Posterior cingulate gyrus (tissue), 11 donors: ENCODE measurements at places on chromosomes 3 and 15.
A peak's percentile ranks its signal among the peaks of the same experiment; 100 is the strongest.

DNA sequence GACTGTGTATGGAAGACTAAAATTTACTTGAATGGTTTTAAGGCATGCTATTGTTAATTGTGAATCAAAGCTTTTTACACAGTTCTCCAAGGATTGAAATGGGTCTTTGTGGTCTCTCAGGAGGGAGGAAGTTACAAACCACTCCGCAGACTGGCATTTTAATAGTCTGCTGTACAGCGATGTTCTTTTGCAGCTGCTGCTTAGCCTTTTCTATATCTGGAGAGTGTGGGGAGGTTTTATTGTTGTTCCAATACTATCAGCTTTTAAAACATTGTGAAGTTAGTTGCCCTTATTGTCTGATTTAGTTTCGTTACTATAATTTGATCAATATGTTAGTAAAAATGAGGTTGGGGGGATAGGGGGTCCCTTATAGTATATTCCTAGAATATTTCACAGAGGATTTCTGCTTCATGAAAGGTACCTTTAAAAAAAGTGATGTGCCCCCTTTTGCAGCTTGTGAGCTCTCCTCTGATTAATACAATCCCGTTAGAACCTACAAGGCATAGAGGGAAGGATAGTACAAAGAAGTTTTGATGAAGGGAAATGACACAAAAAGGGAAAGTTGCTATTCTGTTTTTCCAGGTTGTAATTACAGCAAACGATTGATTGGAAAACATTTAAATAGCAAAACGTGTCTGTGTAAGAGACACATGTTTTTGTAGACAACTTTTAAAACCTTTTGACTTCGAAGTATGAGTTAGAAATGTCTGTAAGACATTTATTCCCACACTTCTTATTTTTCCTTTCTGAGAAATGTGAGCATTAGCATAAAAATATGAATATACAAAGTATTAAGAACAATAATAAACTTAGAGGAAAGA is 158.3 kb upstream of the CGNL1 start:
- DNase-seq = no peak

- no peak for DNase-seq
These were observed 31.1 kb upstream of the FGD5 start for GRCh38 chr3:14787630-14788029.

DNA sequence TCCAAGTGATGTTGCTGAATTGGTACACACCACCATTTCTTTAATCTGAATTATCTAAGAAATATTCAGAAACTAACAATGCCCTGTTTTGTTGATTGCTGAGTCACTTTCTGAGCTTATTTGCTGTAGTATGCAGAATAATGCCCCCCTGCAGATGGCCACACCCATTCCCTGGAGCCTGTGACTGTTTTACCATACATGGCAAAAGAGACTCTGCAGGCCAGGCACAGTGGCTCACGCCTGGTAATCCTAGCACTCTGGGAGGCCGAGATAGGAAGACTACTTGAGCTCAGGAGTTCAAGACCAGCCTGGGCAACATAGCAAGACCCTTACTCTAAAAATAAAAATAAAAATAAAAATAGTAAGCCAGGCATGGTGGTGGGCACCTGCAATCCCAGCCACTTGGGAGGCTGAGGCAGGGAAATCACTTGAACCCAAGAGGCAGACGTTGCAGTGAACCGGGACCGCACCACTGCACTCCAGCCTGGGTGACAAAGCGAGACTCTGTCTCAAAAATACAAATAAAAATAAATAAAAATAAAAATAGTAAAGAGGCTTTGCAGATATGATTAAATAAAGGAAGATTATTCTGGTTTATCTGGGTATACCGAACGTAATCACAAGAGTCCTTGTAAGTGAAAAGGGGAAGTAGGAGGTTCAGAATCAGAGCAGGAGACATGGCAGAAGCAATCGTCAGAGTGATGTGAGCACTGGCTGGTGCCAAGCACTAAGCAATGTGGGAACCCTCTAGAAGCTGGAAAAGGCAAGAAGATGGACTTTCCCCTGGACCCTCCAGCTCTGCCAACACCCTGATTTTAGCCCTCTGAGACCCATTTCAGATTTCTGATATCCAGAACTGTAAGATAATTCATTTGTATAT is 19.0 kb downstream of the PCYT1A start:
- DNase-seq = no peak

DNA sequence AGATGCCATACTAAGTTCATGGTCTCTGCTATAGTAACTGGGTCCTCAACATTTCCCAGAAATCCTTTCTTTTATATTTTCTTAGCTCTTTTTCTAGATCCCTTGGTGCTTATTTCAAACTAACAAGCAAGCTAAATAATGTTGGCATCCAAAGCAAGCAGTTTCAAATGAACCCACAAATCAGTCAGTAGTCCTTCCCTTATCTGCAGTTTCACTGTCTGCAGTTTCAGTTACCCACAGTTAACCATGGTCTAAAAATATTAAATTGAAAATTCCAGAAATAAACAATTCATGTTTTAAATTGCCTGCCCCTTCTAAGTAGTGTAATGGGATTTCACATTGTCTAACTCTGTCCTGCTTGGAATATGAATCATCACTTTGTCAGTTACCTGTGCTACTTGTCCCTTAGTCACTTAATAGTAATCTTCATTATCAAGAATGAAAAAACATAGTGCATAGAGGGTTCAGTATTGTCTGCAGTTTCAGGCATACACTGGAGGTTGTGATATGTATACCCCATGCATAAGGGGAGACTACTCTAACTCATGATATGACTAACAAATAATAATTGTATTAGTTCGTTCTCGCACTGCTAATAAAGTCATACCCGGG is 633.7 kb downstream of the MECOM start:
- no peak for DNase-seq

GRCh38 chr15:62465173-62465572 is 300.1 kb upstream of the C2CD4B start:
- no peak for DNase-seq

DNA sequence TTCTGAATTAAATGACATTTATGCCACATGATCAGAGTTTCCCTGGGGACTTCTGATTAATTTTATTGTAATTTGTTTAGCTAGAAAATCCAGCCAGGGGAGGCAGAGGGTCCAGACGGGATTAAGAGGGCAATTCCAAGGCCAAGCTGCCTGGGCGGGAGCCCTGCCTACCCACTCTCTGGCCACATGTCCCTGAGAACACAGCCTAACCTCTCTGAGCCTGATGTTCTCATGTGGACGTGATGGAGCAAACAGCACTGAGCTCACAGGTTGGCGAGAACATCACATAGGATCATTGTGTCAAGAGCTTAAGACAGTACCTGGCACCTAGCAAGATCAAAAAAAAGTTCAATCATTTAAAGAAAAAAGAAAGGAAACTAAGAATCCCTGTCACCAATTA is 1.0 kb downstream of the LRRC2 start:
- no peak for DNase-seq

GRCh38 chr3:121627211-121627610 is 33.5 kb downstream of the HCLS1 start:
- no peak for DNase-seq

DNA sequence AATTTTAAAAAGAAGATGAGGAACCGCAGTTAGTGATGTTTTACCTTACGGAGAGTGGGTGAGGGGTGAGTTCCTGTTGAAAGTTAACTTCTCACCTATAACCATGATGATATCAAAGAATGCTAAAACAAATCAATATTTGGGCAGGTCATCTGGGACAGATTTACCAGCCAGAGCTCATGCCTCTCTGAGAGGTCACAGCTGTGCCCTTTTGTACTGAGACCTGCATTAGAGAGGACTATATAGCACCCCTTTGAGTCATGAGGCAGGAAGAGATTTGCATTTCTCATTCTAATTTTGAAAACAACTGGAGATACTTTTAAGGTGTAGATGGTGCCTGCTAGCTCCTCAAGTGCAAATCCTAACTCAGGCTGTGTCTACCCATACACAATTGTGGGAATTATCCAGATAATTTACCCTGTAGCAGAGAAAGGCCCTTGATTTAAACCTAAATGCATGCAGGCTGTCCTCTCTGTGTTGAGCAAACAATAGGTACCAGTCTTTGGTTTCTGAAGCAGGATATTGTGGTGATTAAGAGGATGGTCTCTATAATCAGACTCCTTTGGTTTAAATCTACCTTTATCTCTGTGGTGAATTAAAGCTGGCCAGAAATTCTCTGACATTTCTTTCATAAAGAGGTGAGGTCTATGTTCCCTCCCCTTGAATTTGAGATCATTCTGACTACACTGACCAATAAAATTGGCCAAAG is 5.8 kb upstream of the TM4SF4 start:
- no peak for DNase-seq

DNA sequence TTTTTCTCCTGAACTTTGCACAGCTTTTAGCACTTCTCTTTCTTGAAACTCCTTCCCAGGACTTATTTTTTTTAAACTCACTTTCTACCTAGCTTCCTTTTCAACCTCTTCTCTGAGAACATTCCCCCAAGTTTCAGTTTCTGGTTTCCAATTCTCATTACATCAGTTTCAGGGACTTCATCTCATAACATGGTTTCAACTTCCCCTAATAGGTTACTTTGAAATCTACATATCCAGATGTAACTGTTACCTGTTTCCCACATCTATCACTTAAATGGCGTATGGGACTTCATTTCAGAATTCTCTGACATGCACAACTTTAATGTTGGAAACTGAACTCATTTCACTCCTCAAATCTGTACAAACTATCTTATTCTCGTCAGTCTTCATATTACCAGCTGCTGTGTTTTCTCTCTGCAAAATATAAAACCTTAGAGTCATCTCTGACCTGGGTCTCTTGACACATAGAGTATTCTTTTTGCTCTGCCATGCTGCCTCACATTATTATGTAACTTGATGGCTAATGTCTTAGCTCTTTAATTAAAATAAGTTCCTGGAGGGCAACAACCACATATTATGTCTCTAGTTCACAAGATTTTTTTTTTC is 58.4 kb downstream of the NME9 start:
- DNase-seq = no peak

- no peak for DNase-seq
These were observed 285.2 kb upstream of the MME start for GRCh38 chr3:154794814-154795445.

DNA sequence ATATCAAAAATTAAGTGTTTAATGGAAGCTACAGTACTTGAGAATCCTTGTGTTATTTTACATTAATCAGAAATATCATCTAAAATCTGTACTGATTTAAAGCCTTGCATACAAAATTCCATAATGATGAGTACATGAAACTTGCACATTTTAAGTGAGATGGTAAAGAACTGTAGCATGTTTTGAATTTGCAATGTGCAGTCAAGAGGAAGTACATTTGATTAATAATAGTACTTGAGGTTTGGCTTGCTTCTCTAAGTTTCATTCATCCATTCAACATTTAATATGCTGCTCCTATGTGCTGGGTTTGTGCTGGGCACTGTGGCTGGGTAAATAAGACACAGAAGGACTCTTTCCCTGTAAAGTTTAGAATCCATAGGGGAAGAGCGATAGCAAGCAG is 332.3 kb downstream of the CNTN3 start:
- DNase-seq = no peak

DNA sequence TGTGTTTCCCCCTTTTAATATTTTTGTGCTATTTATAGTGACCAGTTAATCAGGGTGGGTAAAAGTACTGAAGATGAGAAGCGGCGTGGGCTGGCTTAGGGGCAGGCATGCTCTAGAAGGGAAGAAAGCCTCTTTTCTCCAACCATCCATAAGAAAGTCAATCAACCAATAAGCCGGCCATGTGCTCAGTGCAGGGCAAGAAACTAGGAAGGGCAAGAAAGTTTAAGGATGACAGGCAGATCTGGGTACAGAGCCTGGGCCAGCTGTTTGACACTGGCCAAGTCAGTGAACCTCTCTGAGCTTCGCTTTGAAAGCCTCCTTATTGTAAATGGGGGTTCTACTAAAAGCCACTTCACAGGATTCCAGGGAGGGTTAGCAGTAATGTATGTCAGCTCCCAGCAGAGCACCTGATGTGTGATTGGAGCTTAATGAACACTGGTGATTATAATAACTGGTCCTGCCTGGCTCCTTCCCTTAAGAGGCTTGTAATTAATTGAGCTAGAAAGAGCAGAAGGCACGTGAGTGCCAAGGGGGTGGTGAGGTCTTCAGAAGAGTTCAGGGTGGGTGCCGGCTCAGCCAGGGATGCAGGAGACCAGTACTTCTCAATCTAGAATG is 5.7 kb upstream of the CHRNA3 start:
- DNase-seq = no peak

DNA sequence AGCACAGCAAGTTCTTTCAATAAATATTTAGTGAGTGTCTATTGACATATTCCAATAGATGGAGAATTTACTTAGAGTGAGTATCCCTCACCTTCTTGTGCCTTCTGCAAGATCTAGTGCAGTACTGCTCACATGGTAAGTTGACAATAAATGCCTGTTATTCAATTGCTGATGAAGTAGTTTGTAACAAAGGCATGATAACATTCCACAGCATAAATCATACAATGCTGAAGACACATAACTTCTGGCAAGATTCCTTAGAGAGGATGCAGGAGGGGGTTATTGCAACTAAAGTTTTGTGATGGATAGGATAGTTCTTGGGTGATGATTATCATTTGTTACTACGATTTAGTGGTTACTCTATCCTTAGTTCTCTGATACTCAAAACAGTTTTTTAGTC is 112.2 kb upstream of the RBMS3 start:
- DNase-seq = no peak

DNA sequence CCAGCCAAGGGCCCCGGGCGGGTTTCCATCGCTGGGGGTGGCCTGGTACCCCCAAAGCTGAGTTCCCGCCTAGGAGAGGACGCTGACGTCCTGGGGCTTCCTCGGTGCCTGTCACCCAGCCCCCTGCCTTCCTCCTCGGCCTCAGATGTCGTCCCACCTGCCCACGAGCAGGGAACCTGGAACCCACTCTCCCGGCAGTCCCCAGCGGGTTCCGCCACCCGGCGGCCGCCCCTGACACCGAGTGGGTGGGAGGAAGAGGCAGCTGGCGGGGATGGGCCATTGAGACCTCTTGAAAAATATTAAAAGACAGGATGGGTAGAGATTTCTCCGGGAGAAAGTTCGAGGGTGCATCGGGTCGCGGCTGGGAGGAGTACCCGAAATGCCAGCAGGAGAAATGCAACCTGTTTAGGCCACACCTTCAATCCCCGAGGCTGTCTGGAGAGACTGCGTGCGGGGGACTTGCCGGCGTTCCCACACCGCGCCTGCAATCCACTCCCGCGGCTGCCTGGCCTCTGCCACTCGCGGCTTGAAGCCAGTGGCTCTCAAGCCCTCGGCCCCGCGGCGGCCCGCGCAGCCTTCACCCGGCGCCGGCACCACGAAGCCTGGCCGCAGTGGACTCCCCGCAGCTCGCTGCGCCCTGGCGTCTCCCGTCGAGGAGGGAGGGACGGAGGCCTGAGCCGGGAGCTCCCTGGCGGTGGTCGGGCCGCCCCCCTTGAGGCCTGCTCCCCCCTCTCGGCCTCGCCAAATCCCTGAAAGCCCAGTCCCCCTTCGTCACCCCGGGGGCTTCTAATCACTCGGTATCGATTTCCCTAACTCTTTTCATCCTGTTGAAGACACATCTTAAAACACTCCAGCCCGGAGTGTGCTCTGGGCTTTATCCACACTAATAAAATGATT is 8.6 kb upstream of the NR2F2 start:
- DNase-seq = no peak

- no peak for DNase-seq
These were observed 16.8 kb downstream of the RBSN start for GRCh38 chr3:15081960-15082664.

GRCh38 chr3:158731938-158732855 is at the start of gene RARRES1:
Gene RARRES1, minus strand, starts transcription at chr3:158732457. Its CDS starts 42 bp downstream, at chr3:158732415.
- DNase-seq = peak; percentile 88

GRCh38 chr3:194986208-194987043 is 284.5 kb downstream of the XXYLT1 start:
- DNase-seq = no peak
